Kidney epithelial cell (primary cell): ENCODE measurements at places on chromosomes 3 and 15. TPM values are rescaled to one million over a fixed set of nuclear protein-coding genes. Genes with fewer than 3 reads are reported as not detected.

GRCh38 chr15:70327856-70328678 lies 230.3 kb upstream of the TLE3 start:
- DNase-seq = peak; percentile 38

GRCh38 chr15:31803388-31803884 lies 226.9 kb upstream of the CHRNA7 start:
- no peak for DNase-seq

DNA sequence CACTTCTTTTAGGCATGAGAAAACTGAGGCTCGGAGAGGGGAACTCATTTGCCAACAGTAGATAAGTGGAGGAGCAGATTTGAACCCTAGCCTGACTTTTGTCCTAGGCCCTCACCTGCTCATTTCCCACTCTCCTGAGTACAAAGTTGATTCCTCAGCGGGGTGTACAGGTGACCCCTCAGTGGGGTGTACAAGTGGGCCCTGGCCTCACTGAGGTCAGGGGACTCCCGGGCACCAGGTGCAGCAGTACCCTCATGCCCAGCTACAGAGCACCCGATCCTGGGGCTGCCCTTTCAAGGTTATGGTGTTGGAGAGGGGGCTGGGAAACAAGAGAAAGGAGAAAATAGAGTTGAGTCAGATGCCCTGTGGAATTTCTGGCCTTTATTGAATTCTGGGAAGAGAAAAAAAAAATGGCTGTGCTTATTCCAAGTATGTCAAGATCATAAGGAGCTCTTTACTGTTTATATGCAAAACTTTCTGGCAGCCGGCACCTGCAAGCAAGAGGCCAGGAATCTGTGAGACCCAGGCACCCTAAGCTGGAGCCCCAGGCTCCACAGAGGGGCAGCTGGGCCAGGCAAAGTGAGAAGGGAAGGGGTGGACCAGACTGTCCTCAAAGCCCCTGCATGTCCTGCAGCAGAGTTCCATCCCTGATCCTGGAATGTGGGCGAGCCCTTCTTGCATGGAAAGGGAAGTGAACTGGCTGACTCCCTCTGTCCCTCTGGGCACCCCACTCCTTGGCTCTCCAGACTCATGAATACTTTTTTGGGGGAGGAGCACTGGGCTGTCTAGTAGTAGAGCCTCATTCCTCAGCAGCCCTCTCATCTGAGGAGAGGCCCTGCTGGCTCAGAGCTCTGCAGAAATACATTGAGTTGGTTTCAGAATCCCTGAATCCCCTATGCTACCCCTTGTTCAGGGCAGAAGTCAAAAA lies 43.1 kb downstream of the AMOTL2 start:
- no peak for DNase-seq

- peak; percentile 37 for DNase-seq
Observed at GRCh38 chr3:35500641-35501350, 138.5 kb upstream of the ARPP21 start.

- no peak for DNase-seq
Observed at GRCh38 chr15:64847876-64848716, 6.4 kb downstream of the PLEKHO2 start.

DNA sequence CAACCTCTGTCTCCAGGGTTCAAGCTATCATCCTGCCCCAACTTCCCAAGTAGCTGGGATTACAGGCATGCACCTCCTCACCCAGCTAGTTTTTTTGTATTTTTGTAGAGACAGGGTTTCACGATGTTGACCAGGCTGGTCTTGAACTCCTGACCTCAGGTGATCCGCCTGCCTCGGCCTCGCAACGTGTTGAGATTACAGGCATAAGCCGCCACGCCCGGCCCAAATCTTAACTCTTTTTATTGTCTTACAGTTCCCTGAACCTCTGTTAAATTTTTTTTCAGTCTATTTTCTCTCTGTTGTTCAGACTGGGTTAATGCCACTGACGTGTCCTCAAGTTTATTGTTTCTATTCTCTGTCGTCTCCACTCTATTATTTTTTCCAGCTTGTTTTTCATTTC lies 115.8 kb upstream of the UBE3A start:
- DNase-seq = no peak

DNA sequence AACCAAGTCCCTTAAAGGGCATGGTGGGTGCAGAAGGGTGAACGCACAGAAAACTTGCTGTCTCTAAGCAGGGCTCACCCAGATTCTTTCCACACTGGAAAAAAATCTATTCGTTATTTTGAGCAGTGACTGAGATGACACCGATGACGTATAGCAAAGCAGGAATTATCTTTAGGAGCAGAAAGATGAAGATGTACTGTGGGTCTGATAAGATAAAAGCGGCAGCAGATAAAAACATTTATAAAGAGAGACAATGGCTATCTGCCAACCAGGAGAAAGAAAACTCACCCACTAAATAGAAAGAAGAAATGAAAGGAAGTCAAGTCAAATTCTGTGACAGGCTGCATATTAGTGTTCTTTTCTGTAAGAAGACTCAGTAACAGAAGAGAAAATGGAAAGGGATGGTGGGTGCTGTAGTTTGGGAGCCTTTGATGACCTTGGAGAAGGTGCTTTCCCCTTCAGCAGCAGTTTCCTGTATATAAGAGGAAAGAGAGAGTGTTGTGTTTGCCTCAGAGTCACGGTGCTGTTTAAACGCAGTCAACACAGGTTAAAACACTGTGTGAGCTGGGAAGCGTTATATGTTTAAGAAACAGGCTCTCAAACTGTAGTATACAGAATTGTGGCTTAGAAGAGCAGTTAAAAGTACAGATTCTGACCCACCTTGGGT lies 111.6 kb downstream of the AQP9 start:
- no peak for DNase-seq

- no peak for DNase-seq
Observed at GRCh38 chr15:62822228-62822627, 220.3 kb upstream of the TPM1 start.

DNA sequence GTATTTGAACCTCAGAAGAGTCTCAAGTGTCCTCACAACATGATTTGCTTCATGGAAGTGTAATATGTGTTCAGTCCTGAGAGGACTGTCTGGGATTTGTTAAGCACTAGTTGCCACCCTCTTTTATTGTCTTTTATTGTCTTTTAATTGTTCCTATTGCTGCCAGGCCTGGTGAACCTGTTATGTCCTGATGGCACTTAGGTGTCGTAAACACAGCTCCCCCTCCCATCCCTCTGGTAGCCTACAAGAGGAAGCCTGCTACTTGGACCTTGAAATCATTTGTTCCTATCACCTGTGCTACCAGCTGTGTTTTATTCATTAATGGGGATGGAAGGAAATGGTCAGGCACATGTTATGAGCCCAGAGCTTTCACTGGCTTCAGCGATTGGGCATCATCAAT lies 19.3 kb downstream of the CCNB2 start:
- DNase-seq = no peak

- DNase-seq = no peak
Observed at GRCh38 chr3:101501783-101502182, 11.2 kb downstream of the SENP7 start.

DNA sequence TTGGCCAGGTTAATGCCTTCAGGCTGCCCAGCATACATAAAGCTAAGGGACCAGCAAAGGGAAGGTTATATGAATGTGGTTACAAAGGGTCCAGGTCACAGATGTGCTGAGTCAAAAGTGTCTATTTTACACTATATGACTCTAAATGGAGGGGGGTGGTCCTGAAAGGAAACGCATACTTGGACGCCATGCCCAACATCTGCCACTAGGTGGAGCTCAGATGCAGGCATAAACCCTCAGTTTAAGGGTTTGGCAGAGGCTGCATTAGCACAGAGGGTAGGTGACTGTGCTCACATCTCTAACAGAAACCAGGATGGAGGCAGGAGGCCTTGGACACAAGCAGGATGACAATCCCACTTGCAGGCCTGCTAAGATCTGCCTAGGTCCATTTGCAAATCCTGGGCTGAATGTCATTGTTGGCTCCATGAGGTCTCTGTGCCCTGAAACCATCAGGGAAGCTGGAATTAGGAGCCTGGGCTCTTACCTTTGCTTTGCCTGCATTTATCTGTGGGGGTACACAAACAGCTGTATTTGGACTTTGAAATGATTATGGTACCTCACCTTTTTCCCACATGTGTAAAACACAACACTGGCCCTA lies 55.8 kb downstream of the ZNF621 start:
- peak; percentile 32 for DNase-seq

GRCh38 chr3:187702507-187703033 lies at the start of gene RTP2:
RTP2 (minus strand) TSS chr3:187702557; CDS start chr3:187702128, 429 bp downstream.
- no peak for DNase-seq

DNA sequence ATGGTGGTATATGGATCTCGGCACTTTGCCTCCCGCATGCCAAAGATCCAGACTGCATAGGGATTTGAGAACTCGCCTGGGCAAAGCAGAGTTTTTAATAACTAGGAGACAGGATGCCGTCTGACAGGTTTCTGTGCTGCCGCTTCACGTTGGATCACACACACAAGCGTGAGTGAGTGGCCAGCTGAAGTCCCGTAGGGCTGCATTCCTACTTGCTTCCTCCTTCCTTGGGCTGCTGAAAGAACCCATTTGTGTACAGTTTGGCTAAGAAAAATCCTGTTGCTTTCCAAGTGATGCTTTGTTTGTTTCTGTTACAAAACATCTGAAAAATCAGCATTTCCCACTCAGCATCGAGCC lies 604.3 kb upstream of the CFAP20DC start:
- no peak for DNase-seq

Gene NFKBIZ
- 76.4 and 91.6 TPM in 2 replicates for total RNA-seq

Gene CYP8B1
- total RNA-seq = not detected in 2 replicates

Gene SLC24A1
- 11.3 and 17.8 TPM in 2 replicates for total RNA-seq

Gene EMC7
- 58.8 and 60.0 TPM in 2 replicates for total RNA-seq
